Stimulated activated CD4-positive, alpha-beta T cell treated with anti-CD3 and anti-CD28 coated beads, Interleukin-15, amount 100 ng/mL, for 1 hour (primary cell): ENCODE measurements at places on chromosomes 2 and 18.

DNA sequence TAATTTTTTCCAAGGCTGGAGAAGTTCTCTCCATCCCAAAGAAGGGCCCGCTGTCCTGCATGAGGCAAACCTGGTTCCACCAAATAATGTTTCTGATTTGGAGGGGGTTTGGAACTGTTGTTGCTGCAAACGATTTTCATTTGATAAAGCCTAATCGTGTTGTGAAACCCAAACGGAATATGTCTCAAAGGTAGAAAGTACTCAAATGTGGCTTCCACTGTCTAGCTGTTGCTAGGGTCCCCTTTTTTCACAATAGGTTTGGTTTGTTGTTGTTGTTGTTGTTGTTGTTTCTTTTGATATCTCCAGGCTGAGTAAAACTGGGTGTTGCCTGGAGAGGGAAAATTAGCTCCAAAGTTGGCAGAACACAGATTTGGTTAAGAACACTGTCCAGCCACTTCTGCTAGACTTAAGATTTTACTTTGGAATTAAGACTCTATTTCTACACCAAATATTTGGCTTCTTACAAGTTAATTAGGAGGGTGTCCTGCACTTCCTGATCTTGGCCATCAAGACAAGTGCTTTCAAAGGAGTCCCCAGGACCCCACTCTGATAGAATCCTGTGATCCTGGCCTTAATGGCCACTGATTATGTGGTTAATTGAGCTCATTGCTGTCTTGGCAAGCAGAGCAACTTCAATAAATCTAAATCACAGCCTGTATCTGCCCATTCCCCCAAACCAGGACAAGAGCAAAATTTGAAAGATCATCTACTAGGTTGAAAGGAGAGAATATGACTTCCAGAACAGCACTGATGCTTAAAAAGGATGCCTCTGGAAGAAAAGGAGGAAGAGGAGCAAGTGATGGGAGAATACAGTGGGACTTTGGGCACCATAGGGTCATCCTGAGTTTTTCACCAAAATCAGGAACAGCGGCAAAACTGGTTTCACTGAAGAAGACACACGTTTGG is 3.3 kb upstream of the HOXD13 start:
- no peak for DNase-seq

DNA sequence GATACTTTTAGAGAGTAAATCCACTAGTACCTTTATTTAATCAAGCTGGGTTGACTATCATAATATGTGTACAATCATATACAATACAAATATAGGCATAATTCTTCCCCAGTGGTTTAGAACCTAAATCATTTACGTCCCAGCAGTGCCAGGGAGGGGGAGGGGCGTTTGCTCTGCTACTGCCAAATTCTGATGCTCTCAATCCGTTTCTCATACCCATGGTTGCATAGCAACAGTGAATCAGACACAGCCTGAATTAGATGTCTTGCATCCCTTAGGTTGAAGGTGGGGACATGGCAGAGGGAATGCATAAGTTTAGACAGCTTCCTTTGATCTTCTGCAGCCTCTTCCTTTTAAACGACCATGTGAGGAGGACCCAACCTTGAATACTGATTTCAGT is 135.4 kb downstream of the ABCA12 start:
- DNase-seq, result no peak

GRCh38 chr18:63317982-63318888 is 1.3 kb downstream of the BCL2 start:
- DNase-seq, result peak; percentile 71

- DNase-seq, result no peak
These were observed 2.0 kb downstream of the SRSF7 start for GRCh38 chr2:38748943-38749804.

- DNase-seq, result peak; percentile 72
These were observed 34.4 kb downstream of the LGALSL start for GRCh38 chr2:64488050-64488974.

GRCh38 chr2:230774348-230774951 is 61.8 kb downstream of the CAB39 start:
- DNase-seq, result no peak

- no peak for DNase-seq
These were observed 24.2 kb downstream of the XRCC5 start for GRCh38 chr2:216133397-216133796.

- no peak for DNase-seq
These were observed 182.6 kb upstream of the THSD7B start for GRCh38 chr2:136582628-136583205.

- no peak for DNase-seq
These were observed 70.3 kb upstream of the NOSTRIN start for GRCh38 chr2:168732100-168732499.

DNA sequence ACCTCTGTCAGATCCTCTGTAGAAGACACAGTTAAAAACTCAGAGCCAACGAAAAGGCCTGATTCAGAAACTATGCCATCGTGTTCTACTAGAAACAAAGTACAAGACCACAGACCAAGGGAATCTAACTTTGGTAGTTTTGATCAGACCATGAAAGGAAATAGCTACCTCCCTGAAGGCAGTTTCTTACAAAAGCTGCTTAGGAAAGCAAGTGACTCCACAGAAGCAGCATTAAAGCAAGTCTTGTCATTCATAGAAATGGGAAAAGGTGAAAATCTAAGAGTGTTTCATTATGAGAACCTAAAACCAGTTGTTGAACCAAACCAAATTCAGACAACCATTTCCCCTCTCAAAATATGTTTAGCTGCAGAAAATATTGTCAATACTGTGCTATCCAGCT is 58.2 kb downstream of the FSIP2 start:
- no peak for DNase-seq

- no peak for DNase-seq
These were observed 157.4 kb upstream of the RGPD4 start for GRCh38 chr2:107669335-107669734.
